Foreskin melanocyte (primary cell): ENCODE measurements at places on chromosomes 5 and 9.

DNA sequence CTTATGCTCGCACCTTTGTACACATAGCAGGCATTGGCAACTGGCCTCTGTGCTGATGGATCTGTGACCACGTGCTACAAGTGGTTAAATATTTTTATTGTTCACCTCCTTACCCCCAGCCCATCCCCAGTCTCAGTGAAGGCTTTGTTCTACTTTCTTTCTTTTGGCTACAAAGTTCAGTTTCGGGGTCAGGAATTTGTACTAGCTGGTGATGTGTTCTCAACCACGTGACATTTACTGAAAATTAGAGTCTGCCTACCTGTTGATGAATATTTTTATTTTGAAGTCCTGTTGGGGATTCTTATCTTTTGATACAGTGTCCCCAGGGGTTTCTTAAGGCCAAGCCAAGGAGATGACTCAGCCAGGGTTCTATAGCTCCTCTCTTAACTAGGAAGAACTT is 47.8 kb downstream of the C9orf57 start:
- no peak for DNase-seq

GRCh38 chr9:96618209-96619123 is 1.2 kb downstream of the CDC14B start:
- no peak for DNase-seq

- peak; percentile 96 for DNase-seq
These were observed 64.7 kb downstream of the STK10 start for GRCh38 chr5:172123269-172123692.

DNA sequence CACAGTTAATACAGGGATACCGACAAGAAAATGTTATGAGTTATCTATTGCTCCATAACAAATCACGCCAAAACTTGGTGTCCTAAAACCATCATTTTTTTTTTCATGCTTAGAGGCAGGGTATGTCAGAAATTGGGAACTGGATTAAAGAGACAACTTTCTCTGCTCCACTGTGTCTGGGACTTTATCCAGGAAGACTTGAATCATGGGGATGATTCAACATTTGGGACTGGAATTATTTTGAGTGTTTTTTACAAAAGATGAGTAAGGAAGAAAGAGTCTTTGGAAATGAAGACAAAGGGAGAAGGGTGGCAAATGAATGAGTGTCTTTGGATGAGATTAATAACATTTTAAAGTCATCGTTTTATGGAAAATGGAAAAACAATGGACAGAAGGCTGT is 1883.7 kb upstream of the C9orf72 start:
- no peak for DNase-seq

DNA sequence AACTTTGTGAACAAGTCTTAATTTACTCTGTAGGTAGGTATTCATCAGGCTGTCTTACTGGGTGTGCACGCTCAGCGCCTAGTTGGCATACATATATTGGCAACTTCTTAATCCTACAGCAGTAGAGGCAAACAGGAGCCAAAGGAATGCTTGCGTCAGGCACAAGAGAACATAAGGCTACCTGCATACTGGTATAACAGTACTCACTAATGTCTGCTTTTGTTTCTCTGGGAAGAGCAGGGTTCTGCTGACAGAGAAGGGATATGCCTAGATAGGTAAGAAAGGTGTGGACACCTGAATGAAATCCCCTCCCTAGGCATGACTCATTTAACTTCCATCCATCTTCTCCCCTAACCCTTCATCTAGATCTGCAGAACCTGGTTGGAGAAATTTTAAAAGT is 40.1 kb downstream of the ELL2 start:
- no peak for DNase-seq
